Keratinocyte (primary cell): ENCODE measurements at places on chromosomes 2 and 18. TPM values are rescaled to one million over a fixed set of nuclear protein-coding genes. Genes with fewer than 3 reads are reported as not detected.

DNA sequence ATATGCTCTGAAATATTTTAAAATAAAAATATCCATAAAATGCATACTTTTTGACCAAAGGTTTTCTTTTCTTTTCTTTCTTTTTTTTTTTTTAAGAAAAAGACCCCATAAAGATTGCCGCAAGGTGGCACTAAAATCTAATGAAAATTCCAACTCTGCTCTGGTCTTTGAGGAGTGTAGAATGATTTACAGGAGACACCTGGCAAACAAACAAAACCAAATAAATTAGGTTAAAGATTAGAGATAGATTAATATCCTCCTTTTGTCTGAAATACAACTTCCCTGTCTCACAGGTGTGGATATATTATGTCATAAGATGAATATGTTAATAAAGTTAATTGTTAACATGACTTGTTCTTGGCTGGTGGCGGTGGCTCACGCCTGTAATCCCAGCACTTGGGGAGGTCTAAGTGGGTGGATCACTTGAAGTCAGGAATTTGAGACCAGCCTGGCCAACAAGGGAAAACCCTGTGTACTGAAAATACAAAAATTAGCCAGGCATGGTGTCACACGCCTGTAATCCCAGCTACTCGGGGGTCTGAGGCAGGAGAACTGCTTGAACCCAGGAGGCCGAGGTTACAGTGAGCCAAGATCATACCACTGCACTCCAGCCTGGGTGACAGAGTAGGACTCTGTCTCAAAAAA is 3.5 kb upstream of the RHOB start:
- no peak for DNase-seq

DNA sequence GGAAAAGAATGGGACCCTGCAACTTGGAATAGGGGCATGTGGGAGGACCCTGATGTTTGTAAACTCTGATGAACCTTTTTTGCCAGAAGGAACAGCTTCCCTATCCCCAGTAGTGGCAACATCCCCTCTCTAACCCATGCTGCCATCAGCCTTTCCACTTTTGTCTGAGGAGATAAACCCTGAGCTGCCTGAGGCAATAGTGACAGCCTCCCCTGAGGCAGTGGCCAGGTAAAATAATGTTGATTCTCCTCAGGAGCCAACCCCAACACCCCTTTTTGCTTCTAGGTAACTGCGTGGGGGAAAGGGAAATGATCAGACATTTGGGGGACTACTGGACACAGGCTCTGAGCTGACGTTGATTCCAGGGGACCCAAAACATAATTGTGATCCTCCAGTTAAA is 106.8 kb upstream of the NPAS2 start:
- DNase-seq: no peak

DNA sequence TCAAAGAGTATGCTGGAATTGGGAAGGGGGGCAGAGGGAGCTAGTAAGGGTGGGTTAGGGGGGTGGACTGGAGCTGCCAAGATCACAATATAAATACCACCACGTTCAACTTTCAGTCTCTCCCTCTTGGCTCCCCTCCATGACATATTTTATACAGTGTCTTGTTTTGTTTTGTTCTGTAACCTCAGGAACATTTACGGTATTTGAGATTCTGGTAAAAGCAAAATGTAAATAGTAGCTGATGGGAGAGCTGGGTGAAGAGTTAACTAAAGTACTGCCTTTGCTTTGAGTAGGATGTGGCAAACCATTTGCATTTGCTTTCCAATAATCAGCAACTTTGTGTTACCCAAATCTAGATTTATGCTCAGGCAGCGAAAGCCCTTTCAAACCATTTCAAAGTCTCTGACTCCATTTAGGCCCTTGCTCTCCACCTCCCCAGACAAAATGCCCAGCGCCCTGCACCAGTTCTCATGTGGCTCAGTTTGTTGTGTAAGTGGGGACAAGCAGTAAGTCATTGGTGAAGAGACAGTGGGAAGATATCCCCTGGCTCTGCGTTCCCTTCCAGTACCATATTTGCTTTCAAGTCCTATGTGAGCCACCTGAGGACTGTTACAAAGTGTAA is 17.4 kb downstream of the IRS1 start:
- DNase-seq: no peak

DNA sequence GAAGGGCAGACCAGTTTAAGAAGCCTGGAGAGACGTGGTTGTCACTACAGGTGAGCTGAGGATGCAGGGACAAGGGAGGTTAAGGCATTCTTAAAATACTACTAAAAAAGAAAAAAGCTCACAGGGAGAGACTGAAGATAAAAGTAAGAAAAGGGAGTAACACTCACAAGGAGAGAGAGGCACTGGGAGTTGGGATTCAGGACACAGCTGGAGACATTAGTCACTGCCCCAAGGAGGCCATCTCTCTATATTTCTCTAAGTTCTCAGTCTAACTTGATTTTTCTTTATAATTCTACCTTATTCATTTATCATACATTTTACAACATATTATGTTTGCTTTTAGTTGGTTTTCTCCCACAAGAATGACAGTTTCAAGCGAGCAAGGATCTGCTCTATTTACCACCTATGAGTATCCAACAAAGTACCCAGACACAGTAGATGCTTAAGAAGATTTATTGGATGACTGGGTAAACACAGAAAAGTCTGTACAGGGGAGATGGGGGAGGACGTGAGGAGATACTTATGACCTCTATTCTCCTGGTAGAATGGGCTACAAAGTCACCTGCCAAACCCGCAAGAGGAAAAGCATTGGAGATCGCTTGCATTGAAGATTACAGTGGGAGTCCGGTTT is 2.2 kb downstream of the SERPINE2 start:
- DNase-seq: no peak

DNA sequence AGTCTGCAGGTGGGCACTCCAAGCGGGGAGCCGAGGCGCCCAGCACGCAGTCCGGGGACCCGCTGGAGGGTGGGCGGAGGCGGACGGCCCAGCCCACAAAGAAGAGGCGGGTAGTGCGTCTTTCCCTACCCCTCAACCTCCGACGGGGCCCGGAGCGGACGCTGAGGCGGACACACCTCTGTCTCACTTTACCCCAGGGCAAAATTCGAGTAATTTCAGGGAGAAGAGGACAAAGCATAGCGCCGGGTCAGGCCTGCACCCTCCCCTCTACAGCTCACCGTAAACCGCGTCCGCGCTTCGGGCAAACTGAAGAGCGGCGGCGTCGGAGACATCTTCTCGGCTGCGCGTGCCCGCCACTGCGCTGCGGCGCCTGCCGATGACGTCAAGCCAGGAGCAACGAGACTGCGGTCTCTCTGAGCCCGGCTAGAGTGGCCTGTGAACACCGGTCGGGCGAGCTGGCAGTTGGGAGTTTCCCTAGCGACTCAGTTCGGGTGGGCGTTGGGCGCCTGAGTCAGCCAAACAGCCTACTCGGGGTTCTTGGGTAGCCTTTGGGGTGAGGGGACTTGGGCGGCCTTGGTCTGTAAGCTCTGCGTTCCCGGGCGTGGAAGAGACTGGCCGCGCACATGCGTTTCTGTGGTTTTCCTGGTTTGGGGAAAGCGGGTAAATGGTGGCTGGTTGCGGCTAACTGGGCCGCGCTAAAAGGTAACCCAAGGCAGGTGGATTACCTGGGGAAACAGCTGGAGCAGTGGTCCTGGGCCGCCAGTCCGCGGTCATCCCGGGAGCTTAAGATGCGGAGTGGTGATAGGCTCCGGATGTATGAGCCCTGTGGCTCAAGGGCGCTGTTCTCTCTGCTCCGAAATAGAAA is at the start of gene THOC1:
THOC1 (minus strand) TSS at position 360 of the 865 bp plus-strand sequence; CDS start at position 332, 28 bp downstream.
- DNase-seq: peak; percentile 35

DNA sequence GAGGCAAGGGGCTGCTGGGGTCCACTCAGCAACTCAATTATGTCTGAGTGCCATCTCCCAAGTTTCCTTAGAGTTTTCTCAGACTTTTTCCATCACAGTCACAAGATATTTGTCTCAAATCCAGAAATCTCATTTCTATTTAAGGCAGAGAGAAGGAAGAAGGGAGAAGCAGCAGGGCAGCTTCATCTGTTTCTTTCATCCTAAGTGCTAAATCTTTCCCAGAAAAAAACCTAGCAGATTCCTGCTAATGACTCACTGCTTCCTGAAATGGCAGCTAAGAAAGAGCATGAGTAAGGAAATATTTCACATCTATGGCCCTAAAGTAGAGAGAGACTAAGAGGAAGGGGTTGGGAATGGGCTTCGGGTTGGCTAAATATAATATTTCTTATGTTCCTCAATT is 88.0 kb downstream of the KYNU start:
- no peak for DNase-seq

- DNase-seq: no peak
Measured at GRCh38 chr2:85245891-85246290, 81.9 kb downstream of the TGOLN2 start.

The MROH2A gene
- 0.17 to 0.37 TPM (median 0.33 TPM) in 3 replicates for polyA plus RNA-seq

The STK16 gene
- polyA plus RNA-seq: 35.8 to 44.7 TPM (median 40.2 TPM) in 3 replicates

The REEP1 gene
- 0.14 to 0.72 TPM (median 0.30 TPM) in 3 replicates for polyA plus RNA-seq

The SEPTIN10 gene
- polyA plus RNA-seq: 44.9 to 72.6 TPM (median 71.8 TPM) in 3 replicates

The MAPK4 gene
- polyA plus RNA-seq: 0.01 TPM in 1 of 3 replicates, not detected in the others
